ENCODE measurements at places on chromosomes 12 and 14. TPM values are rescaled to one million over a fixed set of nuclear protein-coding genes. Genes with fewer than 3 reads are reported as not detected.
A peak's percentile ranks its signal among the peaks of the same experiment; 100 is the strongest.

GRCh38 chr14:71731096-71731495, 201.1 kb upstream of the RGS6 start:
- DNase-seq, result no peak

DNA sequence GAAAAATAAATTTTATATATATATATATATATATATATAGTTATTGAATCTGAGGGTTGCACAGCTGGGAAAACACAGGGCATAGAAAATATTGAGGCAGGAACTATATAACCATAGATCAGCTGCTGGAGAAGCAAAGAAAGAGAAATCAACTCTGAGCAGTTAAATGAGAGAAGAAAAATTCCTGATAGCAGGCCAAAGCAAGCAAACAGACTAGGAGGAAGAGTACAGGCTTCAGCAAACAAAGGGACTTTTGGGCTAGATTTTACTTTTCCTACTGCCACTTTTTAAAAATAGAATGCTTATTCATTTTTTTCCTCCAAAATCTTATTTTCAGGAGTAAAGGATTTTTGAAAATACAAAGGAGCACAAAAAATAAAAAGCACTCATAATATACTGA, 216.0 kb upstream of the PRKD1 start:
- no peak for DNase-seq

VCPKMT gene
- 8.3 TPM for total RNA-seq

DNA sequence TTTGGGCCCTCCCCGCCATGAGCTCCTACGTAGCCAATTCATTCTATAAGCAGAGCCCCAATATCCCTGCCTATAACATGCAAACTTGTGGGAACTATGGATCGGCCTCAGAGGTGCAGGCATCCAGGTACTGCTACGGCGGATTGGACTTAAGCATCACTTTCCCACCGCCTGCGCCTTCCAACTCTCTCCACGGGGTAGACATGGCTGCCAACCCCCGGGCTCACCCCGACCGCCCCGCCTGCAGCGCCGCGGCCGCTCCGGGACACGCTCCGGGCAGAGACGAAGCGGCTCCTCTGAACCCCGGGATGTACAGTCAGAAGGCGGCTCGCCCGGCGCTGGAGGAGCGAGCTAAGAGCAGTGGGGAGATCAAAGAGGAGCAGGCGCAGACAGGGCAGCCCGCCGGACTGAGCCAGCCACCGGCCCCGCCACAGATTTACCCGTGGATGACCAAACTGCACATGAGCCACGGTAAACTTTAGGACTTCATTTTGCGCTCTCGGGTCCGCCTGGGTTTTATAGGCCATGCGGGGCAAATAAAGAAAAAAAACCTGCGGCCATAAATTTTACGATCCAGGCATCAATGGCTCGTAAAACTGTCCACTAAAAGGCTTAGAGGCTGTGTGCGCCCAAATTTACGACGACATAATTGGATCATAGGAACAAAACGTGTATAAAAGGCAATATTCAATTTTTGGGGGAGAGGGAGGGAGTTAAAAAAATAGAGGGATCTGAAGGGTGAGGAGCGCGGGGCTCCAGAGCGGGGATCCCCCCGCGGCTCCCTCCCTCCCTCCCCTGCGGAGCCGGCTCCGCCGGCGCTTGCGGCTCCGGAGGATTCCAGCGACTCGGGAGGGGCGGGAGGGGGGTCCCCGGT, 493 bp downstream of the HOXC5 start:
- DNase-seq, result no peak

OAS2 gene
- 1.7 TPM for total RNA-seq

DNA sequence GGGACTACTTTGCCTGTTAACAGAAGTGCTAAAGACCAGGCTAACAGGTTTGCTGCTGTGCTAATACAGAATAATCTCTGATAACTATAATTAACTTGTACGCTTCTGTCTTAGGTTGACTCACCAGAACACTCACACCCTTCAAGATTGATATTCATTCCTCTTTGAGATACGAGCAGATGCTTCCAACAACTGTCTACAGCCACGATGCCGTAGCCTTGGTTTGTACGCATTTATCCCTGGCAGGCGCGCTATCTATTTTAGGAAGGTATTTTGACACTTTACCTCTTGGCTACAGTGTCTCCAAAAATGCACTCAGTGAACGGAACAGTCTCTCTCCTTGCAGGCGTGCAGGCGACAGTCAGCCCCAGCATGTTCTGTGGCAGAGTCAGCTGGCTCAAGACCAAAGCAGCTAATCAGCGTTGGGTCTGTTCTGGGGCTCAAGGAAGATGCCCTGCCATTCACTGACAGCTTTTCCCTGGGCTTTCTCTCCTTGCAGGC, 146.4 kb upstream of the PRICKLE1 start:
- DNase-seq, result no peak

DNA sequence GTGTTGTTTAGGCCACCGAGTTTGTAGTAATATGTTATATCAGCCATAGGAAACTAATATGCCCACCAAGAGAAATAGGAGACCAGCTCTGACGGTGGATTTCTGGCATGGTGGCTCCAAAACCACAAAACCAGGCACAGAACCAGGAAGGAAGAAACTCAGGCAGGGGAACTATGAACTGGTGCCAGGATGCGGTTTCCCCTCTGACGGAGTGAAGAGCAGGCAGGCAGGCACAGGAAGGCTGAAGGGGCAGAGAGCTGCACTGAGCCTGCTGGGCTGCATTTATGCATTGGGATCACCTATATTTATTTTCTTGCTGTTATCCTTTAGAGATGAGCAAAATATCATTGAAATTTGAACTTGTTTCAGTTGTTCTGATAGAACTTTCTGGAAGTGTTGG, 479.4 kb downstream of the VRK1 start:
- DNase-seq, result no peak

HCAR3 gene
- not detected for total RNA-seq

CARMIL3 gene
- 0.05 TPM for total RNA-seq

- peak; percentile 7 for DNase-seq
These were observed 268 bp downstream of the NDUFB1 start for GRCh38 chr14:92121207-92121669.

HELB gene
- total RNA-seq, result 1.4 TPM

GRCh38 chr12:3122841-3123678, 45.9 kb downstream of the TSPAN9 start:
- peak; percentile 66 for DNase-seq

TPPP2 gene
- total RNA-seq, result not detected

DNA sequence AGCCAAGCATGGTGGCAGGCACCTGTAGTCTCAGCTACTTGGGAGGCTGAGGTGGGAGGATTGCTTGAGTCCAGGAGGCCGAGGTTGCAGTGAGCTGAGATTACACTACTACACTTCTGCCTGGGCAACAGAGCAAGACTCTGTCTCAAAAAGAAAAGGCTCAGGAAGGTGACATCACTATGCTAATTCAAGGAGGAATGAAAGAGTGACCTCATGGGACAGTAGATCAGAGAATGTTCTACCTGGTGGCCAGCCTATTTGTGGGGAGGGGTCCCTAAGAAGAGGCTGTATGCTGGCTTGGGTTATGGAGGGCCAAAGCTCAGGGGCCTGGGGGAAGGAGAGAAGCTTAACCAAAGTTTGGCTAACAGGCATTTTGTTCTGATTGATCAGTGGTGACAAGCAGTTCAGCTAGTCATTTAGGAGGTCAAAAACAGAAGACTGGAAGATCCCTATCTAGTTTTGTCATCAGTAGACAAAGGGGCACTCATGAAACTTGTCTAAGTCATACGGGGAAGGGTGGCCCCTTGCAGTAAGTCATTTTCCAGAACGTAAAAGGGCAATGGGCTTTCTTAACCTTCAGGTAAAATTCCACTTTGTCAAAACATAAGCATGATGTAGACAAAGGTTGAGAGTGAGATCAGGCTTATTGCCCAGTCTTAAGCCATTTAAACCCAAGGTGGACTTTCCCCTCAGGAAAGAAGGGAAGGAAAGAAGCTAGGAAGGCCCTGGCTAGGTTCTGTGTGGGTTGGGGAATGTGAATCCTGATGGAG, 60.8 kb upstream of the EEA1 start:
- DNase-seq, result no peak

DNA sequence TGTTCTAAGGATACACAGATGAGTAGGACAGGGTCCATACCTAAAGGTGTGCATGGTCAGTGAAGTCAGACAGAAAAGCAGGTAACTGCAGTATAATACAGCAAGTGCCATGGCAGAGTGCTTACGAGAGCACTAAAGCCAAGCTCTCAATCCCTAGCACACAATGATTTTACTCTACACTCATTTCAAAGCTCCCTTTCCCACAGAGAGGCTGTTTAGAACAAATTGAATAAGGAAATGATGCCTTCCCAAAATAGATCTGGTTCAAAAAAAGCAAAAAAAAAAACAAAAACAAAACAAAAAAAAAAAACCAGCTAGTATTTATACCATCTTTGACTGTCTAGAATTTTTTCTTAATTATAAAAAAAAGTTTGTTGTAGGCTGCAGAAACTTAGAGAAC, 74.1 kb downstream of the HECTD4 start:
- DNase-seq, result no peak

- peak; percentile 5 for DNase-seq
These were observed 28.3 kb downstream of the OAS2 start for GRCh38 chr12:113006641-113007040.

DNA sequence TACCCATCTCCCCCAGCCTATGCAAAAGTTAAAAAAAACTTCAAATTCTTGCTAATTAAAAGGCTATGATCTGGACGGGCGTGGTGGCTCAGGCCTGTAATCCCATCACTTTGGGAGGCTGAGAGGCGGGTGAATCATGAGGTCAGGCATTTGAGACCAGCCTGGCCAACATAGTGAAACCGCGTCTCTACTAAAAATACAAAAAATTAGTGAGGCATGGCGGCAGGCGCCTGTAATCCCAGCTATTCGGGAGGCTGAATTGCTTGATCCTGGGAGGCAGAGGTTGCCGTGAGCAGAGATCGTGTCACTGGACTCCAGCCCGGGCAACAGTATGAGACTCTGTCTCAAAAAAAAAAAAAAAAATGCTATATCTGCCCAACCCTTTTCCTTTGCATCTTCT, 925.4 kb downstream of the GALC start:
- no peak for DNase-seq

GRCh38 chr12:62604871-62605270, 138.2 kb downstream of the MON2 start:
- DNase-seq, result peak; percentile 28

DNA sequence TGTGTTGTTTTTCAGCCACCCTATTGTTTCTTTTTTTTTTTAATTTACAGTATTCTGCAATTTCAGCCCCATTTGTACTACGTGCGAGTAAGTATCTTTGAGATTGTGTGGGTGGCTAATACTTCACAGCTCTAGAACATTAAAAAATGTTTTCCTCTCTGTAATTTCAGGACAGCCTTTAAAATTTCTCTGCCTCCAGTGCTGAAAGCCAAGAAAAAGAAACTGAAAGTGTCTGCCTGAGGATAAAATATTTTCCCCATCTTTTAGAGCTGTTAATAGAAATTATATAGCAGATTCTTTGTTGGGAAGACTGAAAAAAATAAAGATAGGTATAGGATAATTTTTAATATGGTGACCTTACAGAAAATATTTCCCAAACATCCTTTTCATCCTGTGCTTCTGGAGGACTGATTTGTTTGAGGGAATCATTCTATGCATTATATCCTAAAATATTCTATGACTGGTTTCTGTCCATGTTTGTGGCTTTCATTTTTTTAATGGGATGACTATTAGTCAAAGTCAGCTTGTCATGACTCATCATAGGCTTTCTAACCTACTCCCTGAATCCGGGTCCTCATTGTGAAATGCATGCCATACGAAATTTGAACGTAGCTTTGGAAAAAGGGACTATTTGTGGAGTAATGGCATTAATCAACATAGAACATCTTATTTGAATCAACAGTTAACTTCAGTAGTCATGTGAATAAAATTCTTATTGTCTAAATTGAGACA, 10.8 kb upstream of the TCTN2 start:
- DNase-seq, result peak; percentile 71

RAD51B gene
- 17.6 TPM for total RNA-seq

DNA sequence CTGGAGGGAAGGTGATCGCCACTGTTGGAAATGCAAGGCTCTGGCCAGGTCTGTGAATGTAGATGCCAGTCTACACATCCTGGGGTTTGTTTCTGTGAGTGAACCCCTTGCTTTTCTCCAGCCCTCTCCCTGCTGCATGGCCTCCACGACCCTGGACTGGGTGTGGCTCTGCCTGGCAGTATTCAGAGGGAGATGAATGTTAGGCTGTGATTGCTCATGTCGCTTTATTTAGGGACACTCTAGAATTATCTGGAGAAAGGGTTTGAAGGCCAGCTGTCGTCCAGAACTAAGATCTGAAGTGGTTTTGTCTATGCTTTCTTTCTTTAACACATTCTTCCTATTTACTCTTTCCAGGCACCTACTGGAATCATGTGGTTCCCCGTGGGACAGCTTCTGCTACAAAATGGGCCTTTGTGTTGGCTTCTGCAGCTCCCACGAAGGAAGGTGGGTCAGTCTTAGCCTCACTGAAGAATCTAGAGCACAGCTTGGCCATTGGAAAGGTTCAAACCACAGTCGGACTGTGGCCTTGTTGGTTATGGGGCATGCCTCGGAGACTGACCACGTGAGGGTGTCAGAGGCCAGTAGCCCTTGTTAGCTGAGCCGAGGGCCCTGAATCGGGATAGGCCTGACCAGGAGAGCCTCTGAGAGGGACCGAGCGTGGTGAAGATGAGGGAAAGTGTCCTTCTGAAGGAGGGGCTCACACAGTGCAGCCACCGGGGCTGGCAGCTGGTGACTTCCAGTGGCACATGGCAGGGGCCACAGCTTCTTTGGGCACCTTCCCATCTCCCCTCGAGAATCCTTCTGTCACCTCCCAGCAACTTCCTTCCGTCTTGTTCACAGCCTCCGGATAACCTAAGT, 59.1 kb downstream of the ANKRD9 start:
- DNase-seq, result no peak

DNA sequence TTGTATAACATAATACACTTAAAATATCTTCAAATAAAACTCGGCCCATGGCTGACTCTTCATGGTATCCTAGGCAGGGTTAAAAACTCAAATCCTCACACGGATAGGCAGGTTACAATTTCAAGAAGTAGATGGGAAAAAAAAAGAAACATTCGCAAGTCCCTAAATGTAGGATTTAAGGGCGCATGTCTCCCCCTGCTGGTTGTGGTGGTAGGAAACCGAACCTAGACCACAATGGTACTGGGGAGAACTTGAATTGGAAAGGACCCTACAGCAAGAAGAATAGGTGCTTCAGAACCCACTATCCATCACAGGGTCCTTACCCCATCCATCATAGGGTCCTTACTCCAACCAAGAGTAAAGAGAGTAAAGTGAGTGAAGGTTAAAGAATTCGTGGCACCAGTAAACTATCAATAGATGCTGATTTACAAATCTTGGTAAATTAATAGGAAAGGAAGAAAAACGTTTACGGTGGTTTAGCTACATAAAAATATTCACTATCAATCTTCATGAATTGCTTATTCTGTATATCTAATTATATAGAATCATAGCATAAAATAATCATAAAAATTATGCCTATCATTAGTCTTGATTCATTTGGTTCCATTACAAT, 3.3 kb upstream of the CIPC start:
- DNase-seq, result peak; percentile 47

KRT3 gene
- total RNA-seq, result not detected

DNA sequence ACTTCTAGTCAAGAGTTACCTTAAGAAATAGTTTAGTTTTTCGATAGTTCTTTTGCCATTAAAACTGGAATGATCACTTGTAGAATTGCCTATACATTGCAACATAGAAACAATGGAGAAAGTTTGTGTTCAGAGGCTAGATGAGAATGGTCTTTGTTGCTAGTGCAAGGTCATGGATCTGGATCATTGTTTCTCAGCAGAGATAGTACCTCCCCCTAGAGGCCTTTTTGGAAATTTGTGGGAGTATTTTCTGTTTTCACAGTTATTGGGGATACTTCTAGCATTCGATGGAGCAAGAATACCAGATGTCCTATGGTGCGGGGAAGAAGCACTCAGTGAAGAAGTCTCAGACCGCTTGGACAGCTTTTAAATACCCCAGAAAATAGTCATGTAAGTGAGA, 138.8 kb upstream of the HMGA2 start:
- peak; percentile 30 for DNase-seq

Measured in A172 (cell line).